ENCODE measurements at places on chromosomes 3 and 15.

DNA sequence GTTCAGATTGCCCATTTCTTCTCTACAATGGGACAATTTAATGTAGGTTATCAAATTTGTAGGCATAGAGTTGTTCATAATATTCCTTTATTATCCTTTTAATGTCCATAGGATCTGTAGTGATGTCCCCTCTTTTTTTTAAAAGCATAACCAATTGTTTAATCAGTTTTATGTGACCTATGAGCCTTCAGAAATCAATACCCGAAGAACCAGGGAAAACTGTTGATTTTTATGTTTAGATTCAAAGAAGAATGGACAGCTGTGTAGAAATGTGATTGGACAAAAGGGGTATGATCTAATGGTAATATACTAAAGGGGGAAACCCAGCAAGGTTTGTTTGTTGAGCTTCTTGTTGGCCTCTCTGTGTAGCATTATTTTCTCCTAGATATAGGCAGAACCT, 39.5 kb downstream of the SUSD5 start:
- DNase-seq = no peak

- DNase-seq = peak; percentile 79
These were observed at the start of gene PXYLP1 for GRCh38 chr3:141231101-141231951. Gene PXYLP1, plus strand, starts transcription at chr3:141231825. Its CDS starts 28,351 bp downstream, at chr3:141260176.

- DNase-seq = peak; percentile 31
These were observed 9.8 kb upstream of the SLC9C1 start for GRCh38 chr3:112303764-112304325.

DNA sequence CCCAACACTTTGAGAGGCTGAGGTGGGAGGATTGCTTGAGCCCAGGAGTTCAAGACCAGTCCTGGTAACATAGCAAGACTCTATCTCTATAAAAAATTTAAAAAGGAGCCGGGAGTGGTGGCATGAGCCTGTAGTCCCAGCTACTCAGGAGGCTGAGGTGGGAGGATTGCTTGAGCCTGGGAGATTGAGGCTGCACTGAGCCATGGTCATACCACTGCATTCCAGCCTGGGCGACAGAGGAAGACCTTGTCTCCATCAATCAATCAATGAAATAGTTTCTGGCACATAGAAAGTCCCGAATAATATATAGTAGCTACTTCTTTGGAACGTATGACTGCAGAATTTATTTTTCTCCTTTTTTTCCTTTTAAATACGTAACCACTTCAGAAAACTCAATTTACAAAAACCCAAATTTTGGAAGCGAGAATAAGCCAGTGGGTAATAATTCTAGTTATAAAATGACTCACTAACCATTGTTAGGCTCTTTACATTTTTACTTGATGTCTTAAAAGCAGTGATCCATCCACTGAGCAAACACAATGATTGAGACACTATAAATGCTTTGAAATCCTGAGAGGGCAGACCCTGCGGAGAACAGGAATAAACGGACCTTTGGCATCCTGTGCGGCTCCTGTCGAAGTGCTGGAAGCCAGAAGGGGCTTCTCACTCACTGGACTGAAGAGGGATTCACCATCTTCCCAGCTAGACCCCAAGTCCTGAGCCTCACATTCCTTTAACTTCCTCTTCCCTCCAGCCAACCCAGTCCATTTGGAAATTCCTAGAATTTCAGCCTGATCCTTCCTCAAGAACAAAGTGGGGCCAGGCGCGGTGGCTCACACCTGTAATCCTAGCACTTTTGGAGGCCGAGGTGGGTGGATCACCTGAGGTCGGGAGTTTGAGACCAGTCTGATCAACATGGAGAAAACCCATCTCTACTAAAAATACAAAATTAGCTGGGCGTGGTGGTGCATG, 68.4 kb upstream of the MFGE8 start:
- no peak for DNase-seq

GRCh38 chr15:86765281-86765680, 685.6 kb downstream of the AGBL1 start:
- DNase-seq = no peak

DNA sequence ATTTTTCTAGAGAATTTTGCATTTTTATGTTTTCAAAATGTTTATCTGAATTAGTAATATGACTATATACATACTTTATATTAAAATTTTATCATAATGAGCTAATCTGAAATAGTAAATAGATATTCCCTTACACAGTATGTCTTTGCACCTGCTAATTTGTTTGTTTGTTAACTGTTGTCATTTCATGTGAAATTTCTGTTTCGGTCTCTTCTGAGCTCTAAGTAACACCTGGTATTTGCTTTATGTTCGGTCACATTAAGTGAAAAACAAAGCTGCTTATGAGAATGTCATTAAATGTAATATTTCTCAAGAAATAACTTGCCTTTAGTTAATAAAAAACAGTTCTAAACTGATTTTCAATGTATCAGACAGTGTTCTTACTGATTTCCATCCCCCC, 61.1 kb downstream of the FNDC3B start:
- no peak for DNase-seq

DNA sequence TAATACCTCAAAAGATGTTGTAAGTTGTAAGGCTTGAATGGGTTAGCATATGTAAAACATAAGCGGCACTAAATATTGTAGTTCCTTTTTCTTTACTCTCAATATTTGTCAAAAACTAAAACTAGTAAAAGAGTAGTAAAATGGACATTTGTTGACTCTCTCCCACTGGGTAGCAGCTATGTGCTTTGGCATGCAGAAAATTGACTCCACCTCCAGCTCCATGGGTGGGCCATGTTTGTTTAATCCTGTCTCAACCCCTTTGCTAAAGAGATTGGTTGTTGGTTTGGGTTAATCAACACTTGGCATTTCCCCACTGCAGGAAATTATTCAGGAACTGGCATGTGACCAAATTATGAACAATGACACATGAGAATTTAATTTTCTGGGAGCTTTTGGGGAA, 114.8 kb downstream of the EOMES start:
- no peak for DNase-seq

GRCh38 chr15:98586066-98586465, 62.3 kb upstream of the IGF1R start:
- DNase-seq = no peak

GRCh38 chr15:90701880-90702630, 15.1 kb upstream of the BLM start:
- DNase-seq = no peak

GRCh38 chr15:63501256-63502089, 2.9 kb upstream of the USP3 start:
- DNase-seq = peak; percentile 44

DNA sequence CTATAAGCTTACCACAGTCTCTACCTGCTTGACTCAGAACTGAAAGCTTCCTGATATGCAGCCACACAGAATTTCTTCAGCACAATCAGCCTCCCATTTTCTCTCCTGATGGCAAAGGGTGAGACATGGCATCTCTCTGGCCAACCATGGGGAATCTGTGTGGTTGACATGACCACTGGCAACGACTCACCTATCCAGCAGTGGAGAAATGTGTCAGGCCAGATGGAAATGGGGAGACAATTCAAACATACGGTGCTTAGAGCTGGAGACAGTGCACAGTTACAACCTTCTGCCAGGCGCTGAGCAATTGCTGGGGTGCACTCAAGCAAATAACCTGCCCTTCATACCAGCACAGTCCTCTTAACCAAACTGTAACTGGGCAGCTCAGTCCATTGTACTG, 3.6 kb downstream of the ZNF385D start:
- peak; percentile 94 for DNase-seq

DNA sequence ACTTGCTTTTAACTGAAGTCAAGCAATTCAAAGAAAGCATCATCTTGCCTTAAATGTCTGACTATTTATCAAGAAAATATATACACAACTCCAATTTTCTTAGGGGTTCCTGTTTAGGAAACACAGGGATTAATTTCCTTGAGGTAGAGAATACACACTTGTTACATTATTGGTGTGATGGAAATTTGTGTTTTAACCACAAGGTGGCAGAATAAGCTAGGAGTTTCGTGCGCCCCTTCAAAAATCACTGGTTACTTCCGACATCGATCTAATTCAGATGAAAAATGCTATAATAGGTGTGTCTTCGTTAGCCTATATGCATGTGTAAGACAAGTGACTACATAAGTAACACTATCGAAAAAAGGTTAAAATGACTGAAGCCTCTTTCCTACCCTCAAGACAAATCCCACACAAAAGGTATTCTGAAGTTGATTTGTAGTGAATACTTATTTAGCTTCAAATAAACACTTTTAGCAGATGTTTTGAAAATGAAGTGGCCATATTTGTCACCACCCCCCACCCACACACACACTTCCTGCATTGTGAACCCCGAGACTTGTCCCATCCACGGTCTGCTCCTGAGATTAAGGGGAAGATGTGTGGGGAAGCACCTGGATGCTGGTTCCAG, 246.5 kb downstream of the ROBO1 start:
- DNase-seq = peak; percentile 35

DNA sequence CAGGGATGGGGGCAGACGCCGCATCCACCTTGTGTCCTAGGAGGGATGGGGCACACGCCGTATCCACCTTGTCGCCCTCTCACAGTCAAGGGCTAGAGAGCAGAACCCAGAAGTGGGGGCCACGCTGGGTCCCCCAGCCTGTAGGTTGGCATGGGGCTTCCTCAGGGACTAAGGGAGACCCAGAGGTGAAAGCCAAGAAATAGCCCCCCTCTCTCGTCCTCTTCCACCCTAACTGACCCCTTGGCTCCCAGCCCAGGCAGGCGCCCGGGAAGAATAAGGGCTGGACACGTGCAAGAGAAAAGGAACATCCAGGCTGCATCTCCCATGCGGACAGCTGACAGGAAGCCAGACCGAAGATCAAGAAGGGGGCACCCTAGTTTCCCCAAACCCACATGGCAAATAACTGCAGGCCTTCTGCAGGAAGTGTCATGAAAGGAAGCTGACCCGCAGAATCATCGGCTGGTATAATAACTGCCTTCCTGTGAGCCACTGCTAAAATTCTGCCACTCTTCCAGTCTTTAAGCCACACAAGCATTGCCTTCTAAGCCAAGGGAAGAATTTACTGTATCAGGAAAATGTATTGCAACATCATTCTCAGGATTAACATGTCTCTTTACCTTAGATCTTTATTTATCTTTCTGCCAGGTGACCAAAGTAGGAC, 38.5 kb upstream of the TFRC start:
- DNase-seq = no peak

- no peak for DNase-seq
These were observed 1.5 kb downstream of the EAF2 start for GRCh38 chr3:121836481-121836880.

- no peak for DNase-seq
These were observed 3.9 kb upstream of the PLCH1 start for GRCh38 chr3:155748611-155749365.

DNA sequence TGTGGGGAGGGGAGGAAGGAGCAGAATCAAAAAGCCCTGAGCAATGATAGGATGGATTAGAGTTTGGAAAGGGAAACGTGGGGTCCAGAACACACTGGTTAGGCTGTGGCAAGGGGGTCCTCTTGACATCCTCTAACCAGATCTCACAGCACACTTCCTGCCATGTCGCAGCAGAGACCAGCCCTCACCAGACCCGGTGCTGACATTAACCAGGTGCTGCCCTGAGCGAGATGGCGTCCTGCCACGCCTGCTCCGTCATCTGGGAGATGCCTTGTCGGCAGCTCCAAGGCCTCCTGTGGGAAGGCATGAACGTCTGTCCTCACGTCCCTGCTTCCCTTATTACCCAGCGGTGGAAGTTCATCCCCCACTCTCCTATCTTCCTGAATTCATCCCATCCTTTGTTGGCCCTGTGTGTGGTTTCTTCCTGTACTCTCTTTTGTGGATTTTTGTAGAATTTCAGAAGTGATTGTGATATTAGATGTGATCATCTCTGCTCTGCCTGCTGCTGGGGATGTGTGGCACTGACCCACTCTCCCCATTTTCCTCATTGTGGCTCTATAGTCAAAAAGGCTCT, 29.4 kb upstream of the MYZAP start:
- no peak for DNase-seq

DNA sequence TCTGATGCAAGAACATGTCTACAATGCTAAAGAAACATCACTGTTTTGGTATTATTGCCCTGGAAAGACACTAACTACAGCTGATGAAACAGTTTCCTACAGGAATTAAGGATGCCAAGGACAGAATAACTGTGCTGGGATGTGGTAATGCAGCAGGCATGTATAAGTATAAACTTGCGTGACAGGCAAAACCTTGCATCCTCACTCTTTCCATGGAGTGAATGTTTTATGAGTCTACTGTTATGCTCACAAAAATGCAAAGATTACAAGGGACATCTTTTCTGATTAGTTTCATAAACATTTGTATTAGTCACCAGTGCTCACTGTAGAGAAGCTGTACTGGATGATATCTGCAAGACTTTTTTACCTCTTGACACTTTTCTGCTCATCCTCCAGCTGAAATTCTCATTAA, 143.6 kb downstream of the NAALADL2 start:
- DNase-seq = no peak

GRCh38 chr3:149267565-149267964, 45.9 kb upstream of the CP start:
- DNase-seq = no peak

GRCh38 chr3:193344486-193344885, 34.1 kb downstream of the ATP13A5 start:
- no peak for DNase-seq

GRCh38 chr15:72923289-72923688, 129.0 kb upstream of the NEO1 start:
- no peak for DNase-seq

- DNase-seq = no peak
These were observed 21.9 kb downstream of the CDV3 start for GRCh38 chr3:133595341-133595740.

- DNase-seq = no peak
These were observed 180.0 kb upstream of the SMAD3 start for GRCh38 chr15:66885281-66885915.

DNA sequence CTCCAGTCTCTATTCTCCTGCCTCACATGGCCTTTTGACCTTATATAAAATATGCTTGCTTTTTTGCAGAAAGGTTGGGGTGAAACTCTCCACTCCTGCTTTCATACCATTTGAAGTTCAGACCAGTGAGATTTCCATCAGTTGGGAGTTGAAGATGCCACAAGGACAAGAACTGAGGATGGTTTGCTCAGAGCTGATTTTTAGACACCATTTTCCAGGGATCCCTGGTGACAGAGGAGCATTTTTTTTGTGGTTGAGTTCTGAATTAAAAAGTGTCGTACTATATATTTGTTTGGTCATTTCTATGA, 8.8 kb upstream of the TM4SF1 start:
- no peak for DNase-seq
